ENCODE measurements at places on chromosomes 4 and X.

DNA sequence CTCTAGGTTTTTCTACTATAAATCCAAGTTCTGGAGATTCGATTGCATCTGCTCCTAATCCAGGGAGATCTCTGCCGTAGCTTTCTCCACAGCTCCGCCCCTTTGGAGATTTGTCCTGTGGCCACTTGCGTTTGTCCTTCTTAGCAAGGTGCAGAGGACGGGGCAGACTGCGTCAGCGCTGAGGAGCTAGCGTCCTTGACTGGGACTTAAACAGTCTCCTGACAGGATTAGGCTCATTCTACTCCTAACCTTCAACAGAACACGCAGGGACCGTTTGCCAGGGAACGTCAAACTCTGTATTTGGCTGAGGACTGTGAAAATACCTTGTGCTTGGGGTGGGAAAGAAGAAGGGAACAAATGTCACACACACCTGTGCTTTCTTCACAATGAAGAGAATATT lies 38.6 kb downstream of the SORBS2 start:
- no peak for DNase-seq

GRCh38 chrX:9352694-9353411 lies 112.0 kb upstream of the TBL1X start:
- DNase-seq = no peak

- no peak for DNase-seq
Measured at GRCh38 chrX:118702741-118703140, 24.7 kb upstream of the IL13RA1 start.

- no peak for DNase-seq
Measured at GRCh38 chrX:151000861-151001331, 17.8 kb downstream of the HMGB3 start.

GRCh38 chr4:133565379-133565778 lies 416.3 kb downstream of the PCDH10 start:
- DNase-seq = no peak

DNA sequence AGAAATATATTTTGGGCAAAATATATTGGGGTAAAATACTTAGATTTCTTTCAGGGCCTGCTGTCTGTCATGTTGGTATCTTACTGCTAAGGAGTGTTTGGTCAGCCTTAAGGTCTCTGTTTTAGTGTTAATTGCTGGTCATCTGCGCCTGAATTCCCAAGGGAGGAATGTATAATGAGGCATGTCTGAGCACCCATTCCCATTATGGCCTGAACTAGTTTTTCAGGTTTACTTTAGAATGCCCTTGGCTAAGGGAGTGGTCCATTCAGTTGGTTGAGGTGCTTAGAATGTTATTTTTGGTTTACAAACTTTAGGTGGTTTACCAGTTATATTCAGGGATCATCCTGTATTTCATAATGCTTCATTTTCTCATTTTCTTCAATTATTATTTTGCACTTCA lies 125.9 kb downstream of the CFAP299 start:
- DNase-seq = no peak

- no peak for DNase-seq
Measured at GRCh38 chrX:74523870-74524735, 90.3 kb downstream of the RLIM start.

GRCh38 chr4:42570221-42570620 lies 86.7 kb downstream of the ATP8A1 start:
- no peak for DNase-seq

DNA sequence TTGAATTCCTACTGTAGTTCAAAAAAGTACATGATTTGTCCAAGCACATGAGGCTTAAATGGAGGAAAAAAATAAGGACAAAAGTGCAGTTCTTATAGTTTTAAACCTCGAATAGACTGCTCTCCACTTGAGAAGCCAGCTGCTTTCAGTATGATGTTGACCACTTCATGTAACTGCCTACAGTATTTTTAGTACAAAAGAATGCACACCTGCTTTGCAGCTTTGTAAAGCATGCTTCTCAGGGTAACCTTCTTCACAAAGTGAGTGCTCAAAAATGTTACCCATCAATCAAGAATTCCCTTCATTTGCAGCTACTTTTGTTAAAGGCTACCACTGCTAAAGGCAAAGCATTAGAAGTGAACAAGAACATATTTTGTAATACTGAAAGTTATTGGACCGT lies 83.4 kb upstream of the FAM47B start:
- no peak for DNase-seq

DNA sequence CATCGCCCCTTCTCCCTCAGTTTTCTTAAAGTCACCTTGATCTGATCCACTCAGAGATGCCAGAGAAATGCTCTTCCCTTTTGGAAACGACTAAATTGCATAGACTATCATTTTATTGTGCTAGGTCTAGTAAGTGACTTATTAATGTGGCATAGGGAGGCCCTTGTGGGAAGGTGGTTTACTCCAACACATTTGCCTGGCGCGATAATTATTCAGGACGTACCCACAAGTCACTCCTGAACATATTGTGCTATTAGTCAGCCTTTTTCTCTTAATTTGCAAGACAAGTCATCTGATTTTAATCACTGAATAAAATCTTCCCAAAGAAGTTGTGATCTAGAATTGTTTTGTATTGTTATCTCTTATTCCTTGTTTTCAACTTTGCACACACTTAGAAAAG lies 7.6 kb downstream of the ENPEP start:
- DNase-seq = no peak

DNA sequence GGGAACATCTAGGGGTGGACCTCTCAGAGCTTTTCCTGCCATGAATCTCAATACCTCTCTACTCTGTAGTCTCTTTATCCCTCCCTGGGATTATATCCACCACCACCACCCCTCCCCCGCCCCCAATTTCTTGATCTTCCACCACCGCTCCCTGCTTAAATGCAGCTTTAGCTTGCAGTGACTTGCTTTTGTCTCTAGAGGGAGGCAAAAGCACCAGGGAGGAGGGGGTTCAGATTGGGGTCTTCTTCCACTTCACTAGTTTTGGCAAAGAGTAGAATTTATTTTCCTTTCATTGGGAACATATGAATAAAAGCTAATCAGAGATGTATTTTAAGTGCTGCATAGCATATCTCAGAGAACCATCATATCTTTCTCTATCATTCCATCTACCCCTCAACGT lies 5.5 kb downstream of the ARHGAP36 start:
- no peak for DNase-seq

All from activated CD8-positive, alpha-beta memory T cell treated with anti-CD3 and anti-CD28 coated beads for 1 hour (primary cell).